ENCODE measurements at places on chromosomes 12 and 14.

GRCh38 chr14:33700052-33700451 lies 250.8 kb downstream of the EGLN3 start:
- no peak for DNase-seq

DNA sequence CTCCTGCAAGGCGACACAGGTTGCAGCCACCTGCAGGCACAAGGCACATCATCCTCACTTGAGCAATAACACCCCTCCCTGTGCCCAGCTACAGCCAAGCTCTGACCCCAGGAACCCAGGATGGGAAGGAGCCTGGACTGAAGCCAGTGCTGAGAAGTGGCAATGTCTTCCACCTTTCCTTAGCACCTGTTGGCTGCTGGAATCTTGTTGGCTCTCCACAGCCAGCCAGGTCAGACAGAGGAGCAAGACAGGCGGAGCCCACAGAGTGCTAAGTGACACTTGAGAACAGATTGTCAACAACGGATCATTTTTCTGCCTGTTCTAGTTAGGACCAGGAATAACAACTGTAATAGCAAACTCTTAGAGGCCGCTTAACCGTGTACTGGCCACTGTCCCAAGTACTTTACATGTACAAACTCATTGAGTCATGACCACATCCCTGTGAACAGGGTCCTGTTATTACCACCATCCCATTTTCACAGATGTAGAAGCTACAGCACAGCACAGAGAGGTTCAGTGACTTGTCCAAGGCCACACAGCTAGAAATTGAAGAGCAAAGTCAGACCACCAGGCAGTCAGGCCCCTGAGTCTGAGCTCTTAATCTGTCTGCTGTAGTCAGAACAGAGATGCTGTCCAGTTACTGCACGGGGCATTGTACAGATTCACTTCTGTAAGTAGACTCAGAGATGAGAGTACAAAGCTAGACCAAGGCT lies 45.6 kb downstream of the RNFT2 start:
- no peak for DNase-seq

GRCh38 chr14:35392103-35392502 lies 12.4 kb downstream of the NFKBIA start:
- no peak for DNase-seq

DNA sequence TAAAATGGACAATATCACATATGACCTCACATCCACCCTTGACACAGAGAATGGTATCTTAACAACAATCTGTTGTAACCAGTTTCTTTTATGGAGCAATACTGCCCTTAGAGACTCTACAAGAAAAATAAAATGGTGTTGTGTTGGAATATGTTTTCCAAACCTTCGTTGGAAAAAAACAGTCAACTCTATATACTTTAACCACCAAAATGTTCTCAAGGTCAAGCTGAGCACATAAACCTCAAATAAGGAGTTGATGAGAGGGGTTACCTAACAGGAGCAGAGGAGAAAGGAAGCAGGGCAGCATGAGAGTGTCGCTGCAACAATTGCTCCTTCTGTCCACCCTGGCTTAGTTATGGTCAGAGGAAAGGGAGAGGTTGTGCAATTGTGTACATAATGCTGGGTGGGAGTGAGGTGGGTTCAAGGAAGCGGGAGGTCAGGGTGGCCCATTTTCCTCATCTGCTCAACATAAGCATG lies 179.2 kb upstream of the BMP4 start:
- no peak for DNase-seq

DNA sequence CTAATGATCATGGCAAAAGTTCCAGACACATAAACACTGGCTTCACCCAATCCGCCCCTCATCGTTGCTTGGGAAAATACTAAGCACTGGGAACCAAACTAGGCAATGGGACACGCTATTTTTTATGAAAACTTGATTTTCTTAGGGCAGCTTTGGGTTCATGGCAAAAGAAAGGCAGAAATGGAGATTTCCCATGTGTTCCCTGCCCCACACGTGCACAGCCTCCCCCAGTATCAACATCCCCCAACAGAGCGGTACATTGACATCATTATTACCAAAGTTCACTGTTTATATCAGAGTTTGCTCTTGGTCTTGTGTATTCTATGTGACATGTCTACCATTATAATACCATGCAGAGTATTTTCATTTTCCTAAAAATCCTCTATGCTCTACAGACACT lies 71.0 kb downstream of the DBX2 start:
- no peak for DNase-seq

GRCh38 chr12:32070370-32070769 lies 36.3 kb upstream of the BICD1 start:
- DNase-seq, result no peak

DNA sequence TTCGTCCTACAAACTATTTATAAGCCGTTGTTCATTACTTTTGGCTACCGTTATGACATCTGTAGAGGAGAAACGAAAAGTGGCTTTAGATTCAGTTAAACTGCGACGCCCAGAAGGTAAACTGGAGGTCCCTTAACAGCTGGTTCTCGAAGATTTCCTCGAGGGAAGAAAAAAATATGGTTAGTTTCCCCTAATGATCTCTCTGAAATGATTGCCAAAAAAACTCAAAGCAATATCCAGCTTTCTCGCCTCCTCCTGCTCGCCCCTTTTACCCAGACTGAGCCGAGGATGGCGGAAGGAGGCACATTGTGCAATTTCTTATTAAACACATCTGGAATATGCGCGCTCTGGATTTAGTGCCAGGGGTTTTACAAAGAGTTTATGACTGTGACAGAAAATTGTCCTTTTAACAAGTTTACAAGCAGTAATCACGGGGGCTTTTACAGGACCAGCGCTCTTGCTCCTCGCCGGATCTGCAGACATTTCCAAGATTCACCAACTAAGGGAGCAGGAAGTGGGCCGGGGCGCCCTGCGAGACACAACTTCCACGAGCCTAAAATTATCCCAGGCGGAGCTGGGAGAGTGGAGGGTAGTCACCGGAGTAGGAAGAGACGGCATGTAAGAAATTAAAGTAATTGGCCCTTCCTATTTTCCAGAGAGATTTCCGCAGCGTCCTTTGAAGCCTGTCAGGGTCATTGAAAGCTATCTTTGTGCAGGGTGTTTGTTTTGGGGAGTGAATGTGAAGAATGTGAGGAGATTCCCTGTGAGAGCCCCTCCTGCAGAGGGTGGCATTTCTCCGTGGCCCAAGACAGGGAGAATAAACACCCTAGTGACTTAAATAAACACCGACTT lies 5.6 kb downstream of the SIX1 start:
- no peak for DNase-seq

- no peak for DNase-seq
These were observed 7.7 kb upstream of the INF2 start for GRCh38 chr14:104681689-104682074.

DNA sequence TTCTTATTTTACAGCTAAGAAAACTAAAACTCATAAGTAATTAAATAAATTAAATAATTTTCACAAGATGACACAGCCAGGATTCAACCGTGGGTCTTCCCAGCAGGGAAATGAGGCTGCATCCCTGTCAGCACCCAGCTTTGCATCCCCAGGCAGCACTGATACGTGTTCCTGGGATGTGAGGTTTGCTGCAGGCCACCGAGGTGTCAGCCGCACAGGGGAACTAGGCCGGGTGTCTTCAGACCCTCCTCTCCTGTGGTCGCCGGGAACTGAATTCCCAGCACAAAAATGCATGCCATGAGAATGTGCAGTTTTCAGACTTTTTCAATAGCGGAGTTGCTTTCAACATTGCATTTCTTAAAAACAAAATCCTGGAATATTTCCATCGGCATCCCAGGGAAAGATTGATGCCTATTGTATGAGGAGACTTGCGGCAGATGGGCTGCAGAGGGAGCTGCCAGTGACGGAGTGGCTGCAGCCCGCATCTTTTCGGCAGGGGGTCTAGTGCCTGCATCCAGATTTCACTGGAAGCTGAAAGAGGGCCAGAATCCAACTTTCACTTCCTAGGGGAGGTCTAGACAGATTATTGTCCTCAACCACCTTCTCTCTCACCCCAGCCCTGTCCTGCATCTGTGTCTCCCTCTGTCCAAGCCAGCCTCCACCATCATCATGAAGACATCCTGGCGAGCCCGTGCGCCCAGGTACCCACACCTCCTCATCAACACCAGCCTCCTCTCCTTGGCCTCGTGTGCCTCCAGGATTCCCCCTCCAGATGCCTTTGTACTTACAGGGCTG lies 12.6 kb downstream of the LRTM2 start:
- no peak for DNase-seq

DNA sequence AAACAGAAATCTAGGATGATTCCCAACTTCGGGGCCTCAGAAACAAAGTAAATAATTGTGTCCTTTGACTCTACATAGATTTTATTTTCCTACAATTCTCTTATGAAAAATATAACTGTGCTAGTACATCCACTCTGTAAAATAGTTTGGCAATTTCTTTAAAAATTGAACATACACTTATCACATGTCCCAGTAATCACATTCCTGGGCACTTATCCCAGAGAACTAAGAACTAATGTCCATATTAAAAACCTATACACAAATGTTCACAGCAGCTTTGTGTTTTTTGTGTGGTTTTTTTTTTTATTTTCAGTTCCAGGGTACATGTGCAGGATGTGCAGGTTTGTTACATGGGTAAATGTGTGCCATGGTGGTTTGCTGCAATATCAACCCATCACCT lies 99.0 kb downstream of the KCNH5 start:
- no peak for DNase-seq

- no peak for DNase-seq
These were observed 23.5 kb downstream of the FZD10 start for GRCh38 chr12:130185455-130186391.

- DNase-seq, result no peak
These were observed 95.2 kb upstream of the FOXG1 start for GRCh38 chr14:28671425-28671824.

- DNase-seq, result no peak
These were observed 368.7 kb downstream of the NELL2 start for GRCh38 chr12:44507461-44507860.

DNA sequence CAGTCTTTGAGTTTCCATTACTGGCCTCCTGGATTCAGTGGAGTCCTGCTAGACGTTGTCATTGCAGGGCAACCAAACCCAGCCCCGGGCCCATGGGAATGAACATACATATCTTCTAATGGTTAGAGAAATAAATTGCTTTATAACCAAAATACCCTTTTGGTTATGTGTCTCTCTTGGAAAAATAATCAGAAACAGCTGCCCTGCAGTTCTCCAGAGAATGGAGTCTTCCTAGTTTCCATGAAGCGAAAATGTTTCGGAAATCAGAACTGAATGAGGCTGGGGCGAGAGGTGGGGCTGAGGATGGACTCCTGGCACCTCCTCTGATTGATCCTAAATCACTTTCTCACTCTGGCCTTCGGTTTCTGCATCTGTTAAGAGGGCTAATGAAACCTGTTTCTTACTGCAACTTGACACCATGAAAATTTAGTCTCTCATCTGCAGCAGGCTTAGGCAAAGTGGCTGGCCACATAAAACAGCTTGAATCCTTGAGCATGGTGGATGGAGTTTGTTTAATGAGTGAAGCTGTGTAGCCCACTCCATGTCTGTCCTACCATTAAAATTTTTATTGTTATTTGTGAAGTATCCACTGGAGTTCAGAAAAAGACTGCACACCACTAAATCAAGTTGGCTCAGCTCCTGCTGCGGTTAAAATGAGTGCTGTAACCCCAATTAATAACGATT lies 198.9 kb downstream of the CACNA1C start:
- no peak for DNase-seq
